Stimulated activated CD8-positive, alpha-beta memory T cell treated with anti-CD3 and anti-CD28 coated beads, Interleukin-4, amount 100 ng/mL, for 1 hour (primary cell): ENCODE measurements at places on chromosomes 4 and X.

GRCh38 chrX:154596290-154596929 is 11.5 kb downstream of the CTAG1A start:
- DNase-seq = no peak

DNA sequence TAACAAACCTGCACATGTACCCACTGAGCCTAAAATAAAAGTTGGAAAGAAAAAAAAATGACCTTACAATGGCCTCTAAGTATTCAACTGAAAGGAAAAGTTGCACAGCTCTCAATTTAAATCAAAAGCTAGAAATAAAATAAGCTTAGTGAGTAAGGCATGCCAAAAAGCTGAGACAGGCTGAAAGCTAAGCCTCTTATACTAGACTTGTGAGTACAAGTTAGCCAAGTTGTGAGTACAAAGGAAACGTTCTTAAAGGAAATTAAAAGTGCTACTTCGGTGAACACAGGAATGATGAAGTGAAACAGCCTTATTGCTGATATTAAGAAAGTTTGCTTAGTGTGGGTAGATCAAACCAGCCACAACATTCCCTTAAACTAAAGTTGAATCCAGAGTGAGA is 707.9 kb upstream of the PITX2 start:
- no peak for DNase-seq

DNA sequence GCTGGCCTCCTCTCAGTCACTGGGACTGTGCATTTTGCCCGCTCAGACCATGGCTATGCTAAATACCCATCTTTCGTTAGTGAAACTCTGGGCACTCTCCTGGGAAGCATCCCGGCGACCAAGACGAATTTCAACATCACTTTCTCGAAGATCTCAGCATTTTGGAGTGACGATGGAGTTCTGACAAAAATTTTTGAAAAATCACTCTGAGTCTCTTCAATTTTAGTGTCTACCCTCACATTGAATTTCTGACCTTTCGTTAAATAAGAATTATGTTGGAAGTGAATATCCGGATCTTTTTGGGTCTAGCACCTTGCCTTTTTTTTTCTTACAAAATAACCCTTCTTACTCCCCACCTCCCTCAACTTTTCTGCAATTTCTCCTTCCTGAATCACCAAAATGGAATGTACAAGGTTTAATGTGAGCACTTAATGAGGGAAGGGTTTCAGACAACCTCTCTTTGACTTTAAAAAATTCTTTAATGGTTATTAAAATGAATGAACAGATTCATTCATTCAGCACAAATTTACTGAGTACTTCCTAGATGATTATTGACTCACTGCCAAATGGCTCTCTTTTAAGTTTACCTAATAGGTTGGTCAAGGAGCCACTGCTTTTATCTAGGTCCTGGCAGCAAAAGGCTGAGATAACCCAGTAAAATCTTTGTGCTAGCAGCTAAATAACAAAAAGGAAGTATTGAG is 746 bp upstream of the AADAT start:
- DNase-seq = no peak

GRCh38 chr4:42671431-42672194 is 14.7 kb upstream of the ATP8A1 start:
- DNase-seq = no peak

- no peak for DNase-seq
Observed at GRCh38 chrX:53711436-53711835, 24.9 kb upstream of the HUWE1 start.

DNA sequence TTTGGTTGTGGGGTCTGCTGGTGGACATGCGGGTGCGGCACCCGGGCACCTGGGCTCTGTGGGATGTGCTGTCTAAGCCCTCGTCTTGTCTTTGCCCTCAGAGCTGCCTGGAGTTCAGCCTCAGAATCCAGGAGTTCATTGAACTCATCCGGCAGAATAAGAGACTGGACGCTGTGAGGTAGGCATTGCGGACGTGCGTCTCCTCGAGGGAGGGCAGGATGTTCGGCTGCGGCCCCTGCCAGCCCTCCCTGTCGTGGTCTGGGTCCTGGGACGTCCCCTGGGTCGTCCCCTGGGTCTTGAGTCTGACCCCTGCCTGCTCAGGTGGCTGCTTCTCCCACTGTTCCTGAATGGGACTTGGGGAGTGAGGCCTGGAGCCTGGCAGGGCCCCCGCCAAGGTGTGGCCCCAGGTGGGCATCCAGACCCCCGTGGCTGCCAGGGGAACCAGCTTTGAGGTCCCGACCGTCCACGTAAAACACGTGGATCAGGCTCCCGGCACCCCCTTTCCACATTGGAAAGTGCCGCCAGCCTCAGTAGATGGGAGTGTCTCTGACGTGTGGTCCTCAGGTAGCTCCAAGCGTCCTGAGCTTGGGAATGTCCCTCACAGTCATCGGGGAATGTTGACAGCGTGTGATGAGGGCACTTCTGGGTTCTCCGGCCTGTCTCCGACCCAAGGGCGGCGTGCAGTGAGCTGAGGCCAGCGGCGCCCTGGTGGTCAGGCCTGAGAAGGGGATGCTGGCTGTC is 19.3 kb upstream of the UVSSA start:
- DNase-seq = no peak
